ENCODE measurements at places on chromosomes 5 and 9.

- DNase-seq = no peak
These were observed 275.1 kb upstream of the PTGER4 start for GRCh38 chr5:40404613-40405012.

DNA sequence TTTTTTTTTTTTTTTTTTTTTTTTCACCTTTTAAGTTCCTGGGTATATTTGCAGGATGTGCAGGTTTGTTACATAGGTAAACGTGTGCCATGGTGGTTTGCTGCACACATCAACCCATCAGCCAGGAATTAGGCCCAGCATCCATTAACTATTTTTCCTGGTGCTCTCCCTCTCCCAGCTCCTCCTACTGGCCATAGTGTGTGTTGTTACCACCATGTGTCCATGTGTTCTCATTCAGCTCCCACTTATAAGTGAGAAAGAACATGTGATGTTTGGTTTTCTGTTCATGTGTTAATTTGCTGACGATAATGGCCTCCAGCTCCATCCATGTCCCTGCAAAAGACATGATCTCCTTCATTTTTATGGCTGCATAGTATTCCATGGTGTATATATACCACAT is 350.5 kb downstream of the MAN2A1 start:
- DNase-seq = no peak

DNA sequence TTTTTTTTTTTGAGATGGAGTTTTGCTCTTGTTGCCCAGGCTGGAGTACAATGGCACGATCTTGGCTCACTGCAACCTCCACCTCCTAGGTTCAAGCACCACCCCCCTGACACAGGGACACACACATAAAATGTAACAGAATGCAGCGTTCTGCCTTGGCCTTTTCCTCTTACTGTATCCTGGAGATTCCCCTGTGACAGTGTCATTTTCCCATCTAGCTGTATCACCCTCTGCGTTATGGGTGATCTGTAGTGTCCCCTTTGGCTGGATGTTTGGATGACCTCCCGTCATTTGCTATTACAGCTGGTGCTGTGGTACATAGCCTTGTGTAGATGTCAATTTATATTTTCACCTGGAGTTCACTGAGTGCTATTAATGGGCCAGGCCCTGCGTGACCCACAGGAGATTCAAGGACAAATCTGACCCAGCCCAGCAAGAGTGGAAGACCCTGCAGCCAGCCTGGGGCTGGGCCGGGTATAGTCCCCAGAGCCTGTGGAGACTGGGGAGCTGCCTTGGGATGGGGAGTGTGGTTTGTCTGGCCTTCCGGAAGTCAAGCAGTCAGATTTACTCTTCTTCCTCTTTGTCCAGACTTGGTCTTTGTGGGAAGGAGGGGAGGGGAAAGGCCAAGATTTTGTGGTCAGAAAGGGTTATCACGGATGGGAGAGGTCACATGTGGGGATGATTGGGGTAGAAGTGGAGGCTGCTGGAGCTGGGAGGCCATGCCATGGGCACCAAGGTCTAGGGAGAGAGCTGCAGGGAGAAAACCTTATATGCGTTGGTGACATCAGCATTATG is 43.6 kb downstream of the ERGIC1 start:
- no peak for DNase-seq

DNA sequence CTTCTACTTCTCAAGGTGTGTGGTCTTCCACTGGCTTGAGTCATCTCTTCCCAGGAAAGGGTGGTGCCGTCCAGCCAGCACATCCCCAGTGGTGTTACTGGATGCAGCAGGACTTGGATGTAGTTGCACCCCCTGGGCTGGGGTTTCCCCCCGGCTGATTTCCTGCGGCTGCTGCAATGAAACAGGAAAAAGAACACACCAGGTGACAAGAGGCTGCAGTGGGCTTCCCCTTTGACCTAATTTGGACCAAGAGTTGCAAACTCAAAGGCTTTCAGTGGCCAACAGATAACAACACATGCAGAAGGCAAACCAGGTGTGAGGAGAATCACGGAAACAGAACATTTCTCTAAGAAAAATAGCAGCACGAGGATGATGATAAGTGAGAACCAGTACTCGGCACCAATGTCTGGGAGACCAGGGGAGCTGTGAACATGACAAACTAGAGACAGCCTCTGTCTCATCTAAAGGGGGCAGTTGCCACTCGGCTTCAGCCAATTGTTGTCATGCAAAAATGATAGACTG is 83.7 kb downstream of the PDE6A start:
- no peak for DNase-seq

GRCh38 chr5:142697356-142698255 is 11.7 kb upstream of the FGF1 start:
- peak; percentile 77 for DNase-seq

DNA sequence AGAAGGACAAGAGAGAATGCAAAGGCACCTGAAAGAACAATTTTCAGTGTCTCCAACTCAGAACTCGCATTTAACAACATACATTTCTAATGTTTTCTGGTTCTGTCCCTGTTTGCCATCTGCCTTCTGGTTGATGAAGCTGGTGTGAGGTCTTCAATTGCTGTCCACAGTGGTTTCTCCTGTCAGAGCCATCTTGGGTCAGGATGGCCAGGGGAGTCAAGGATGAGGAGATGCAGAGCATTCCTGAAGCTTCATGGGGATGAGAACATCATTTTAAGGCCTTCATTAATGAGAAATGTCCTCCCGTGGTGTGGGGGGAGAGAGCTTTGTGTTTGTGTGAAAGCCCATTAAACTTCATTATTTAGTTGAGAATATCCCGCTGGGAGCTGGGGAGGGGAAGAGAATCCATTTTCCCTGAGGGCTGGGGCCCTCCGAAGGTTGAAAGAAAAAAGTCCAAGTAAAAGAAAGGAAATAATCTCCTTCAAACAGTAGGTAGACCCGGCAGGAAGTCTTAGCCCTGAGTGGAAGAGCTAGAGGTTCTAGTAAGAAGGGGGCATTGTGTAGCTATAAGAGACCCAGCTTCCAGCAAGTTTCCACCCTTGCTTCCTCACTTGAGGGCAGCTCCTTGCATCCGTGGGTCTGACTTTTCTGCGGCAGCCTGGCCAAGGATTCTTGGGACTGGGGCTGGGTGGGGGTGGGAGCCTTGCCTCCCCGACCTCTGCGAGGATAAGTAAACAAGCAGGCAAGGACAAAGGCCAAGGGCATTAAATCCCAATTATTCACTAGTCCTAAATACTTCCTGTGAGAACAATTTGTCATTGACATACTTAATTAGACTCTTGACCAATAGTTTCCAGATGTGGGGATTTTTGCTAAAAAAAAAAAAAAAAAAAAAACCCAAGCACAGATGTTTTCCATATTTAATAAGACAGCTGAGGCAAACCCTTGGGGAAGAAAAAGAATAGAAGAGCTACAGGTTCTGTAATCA is 119.2 kb downstream of the MSX2 start:
- DNase-seq = peak; percentile 52

DNA sequence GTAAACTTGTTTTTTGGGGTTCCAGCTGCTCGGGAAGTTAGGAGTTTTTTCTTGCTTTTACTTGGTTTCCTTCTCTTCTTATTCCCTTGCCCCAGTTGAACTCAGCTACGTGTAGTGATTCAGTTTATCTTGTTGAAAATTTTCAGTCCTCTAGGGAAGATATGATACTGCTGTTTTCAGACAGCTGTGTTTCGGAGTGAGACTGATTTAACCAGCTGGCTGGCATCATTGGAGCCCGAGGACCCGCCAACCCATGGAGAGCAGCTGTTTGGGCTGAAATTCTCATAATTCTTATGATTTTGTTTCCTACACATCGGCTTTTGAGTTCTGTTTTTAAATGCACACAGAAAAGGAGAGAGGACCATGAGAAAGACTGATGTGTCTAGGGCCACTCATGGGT is 271.5 kb downstream of the NR3C1 start:
- no peak for DNase-seq

DNA sequence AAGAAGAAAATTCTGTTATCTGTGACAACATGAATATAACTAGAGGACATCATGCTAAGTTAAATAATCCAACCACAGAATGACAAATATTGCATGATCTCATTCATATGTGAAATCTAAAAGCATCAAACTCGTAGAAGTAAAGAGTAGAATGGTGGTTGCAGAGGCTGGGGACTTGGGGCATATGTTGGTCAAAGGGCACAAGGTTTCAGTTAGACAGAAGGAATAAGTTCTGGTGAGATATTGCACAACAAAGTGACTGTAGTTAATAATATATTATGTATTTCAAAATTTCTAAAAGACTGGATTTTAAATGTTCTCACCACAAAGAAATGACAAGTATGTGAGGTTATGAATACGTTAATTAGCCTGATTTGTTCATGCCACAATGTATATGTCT is 24.8 kb downstream of the GRIA1 start:
- no peak for DNase-seq

DNA sequence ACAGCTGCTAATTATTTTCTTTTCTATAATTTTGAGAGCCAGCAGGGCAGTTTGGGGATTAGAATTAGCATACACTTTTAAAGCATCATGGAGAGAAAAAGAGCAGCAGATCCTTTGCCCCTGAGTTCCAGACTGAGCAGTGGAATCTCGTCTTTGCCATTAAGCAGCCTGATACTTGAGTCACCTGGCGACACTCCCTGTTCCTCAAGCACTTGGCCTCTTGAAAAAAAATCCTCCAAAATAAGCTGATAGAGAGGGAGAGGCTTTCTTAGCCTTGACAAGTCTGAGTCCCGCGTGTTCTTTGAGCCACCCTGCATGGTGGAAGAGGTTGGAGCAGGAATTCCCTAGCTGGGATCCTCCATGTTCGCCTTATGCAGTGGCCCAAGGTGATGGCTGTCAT is 398.3 kb downstream of the IRX2 start:
- no peak for DNase-seq

DNA sequence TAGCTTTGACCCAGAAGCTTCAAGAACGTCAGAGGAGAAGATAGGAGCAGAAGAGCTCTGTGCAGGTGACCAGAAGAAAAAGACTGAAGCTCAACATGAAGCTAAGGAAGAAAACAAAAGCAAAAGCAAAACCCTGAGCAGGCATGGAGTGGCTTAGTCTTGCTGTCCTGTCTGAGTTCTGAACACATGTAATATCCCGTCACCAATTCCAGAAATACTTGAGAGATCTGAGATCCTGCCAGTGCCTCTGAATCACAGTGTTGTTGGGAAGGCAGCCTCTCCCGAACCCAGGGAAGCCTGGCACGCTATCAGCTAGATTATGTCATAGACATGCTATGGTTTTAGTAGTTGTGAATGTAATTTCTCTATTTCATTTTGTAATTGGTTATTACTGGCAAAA is 235.7 kb downstream of the ICE1 start:
- no peak for DNase-seq

DNA sequence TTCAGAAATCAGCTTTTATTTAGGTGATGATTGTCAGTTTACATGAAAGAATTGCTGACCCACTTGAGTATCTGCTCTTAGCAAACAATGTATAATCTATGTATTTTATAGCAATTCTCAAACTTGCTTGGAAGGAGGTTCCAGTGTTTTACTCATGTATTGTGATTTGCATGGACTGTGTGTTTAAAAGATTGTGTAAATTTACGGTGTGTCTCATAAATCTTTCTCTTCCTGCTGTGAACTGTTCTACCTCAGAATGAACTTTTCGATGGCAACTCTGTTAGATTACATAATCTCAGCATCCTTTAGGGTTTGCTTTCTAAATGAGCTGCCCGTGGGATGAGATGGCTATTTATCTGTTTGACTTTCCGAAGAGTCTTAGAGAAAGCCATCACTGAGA is 122.5 kb downstream of the MEF2C start:
- no peak for DNase-seq
